Thymus (tissue), 14 donors: ENCODE measurements at places on chromosomes 3 and 15.

GRCh38 chr3:130915567-130916292, 21.8 kb downstream of the ATP2C1 start:
- H3K4me3 ChIP-seq = no peak overlapping the region
- DNase-seq = no peak
- H3K27me3 ChIP-seq = no peaks in the 10 kb centered on the region
- peaks cover 6% of the 10 kb centered on the region for H3K36me3 ChIP-seq
- no peaks in the 10 kb centered on the region for H3K4me1 ChIP-seq

DNA sequence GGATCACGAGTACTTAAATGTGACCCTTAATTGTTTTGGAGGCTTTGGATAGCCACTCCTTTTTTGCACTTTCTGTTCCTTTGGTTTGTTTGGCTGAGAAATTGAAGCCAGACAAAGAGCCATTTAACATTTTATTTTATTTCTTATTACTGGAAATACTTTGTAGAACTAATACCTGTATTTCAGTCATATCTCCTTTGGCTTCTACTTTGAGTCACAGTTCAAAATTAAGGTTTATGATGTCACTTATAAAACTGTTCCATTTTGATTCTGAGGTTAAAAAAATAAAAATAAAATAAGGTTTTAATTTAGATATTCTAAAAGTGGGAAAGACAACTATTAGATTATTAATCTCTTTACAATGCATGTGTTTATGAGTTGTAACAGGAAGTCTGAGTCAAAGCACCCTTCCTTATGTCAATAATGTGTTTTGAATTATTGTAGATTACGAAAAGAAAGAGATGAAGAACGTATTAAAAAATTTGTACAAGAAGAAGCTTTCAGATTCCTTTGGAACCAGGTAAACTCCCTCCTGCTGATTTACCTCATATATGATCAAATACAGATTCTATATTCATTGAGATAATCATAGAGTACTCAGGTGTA, 16.9 kb upstream of the NXPE3 start:
- H3K27ac ChIP-seq = no peak overlapping the region
- no peaks in the 10 kb centered on the region for H3K27me3 ChIP-seq
- DNase-seq = no peak

DNA sequence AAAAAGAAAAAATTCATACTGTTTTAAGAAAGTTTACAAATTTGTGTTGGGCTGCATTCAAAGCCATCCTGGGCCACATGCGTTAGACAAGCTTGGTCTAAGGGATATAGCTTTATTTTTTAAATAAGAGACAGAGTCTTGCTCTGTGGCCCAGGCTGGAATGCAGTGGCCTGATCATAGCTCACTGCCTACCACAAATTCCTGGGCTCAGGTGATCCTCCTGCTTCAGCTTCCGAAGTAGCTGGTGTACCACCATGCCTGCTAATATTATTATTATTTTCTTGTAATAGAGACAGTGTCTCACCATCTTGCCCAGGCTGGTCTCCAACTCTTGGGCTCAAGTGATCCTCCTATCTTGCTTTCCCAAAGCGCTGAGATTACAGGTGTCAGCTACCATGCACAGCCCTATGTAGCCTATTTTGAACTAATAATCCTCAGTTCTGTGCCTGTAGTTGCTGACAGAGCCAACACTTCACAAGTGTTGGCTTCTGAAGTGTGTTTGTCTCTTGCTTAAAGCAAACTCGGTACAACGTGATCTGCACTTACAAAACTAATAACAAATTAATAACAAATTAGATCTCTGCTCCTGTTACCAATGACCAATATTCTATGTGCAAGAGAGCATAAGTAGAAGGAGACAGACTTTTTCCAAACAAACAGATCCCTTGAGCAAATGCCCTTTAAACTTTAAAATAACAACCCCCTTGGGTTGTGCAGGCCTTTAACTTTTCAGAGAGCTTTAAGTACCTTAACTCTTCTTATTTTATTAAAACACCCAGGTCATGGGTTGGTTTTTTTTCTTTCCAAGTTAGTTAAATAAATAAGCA, 135.2 kb downstream of the VGLL4 start:
- H3K4me3 ChIP-seq = no peak overlapping the region
- H3K27ac ChIP-seq = no peak overlapping the region
- H3K27me3 ChIP-seq = no peaks in the 10 kb centered on the region
- H3K36me3 ChIP-seq = no peaks in the 10 kb centered on the region
- H3K4me1 ChIP-seq = peaks cover 18% of the 10 kb centered on the region

GRCh38 chr3:47852604-47853602, 50.0 kb downstream of the DHX30 start:
- no peak for DNase-seq
- no peak overlapping the region for H3K27ac ChIP-seq

DNA sequence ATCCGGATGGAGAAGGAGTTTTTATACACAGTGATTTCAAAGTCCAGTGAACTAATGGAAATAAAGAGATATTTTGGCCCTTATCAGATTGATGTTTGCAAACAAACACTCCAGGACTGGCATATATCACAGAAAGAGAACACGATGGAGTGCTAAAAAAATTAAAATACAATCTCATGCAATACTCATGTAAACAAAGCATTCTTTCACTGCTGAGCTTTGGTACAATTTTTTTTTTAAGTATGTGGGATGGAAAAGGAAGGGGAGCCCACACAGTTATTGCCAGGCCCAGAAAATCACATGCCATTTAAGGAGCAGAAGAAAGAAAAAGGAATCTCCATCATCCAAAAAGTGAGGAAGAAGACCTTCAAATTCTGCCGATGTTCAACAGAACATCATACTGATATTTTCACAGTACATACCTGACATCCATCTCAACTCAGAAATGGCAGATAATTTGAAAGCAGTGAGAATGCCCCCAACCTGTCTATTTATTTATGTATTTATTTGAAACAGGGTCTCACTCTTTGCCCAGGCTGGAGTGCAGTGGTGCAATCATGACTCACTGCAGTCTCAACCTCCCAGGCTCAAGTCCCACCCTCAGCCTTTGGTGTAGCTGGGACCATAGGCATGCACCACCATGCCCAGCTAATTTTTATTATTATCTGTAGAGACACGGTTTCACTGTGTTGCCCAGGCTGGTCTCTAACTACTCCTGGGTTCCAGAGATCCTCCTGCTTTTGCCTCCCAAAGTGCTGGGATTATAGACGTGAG, 107.5 kb upstream of the SLC2A2 start:
- no peak overlapping the region for H3K27ac ChIP-seq
- no peaks in the 10 kb centered on the region for H3K4me1 ChIP-seq
- H3K36me3 ChIP-seq = no peaks in the 10 kb centered on the region
- DNase-seq = no peak

DNA sequence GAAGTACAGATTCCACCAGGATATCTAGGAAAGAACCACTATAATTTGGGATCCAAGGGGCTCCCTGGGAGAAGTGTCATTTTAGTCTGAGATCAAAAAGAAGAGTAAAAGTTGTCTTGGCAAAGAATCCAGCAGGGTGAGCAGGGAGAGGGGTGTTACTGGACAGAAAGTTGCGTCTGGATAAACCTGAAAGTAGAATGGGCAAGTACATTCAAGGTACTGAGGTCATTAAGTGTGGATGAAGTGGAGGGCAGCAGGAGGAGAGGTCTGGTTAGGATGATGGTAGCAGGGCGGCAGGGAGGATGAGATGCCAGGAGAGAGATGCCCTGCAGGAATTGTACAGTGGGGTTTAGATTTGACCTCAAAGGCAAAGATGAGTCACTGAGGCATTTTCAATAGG, 253.3 kb downstream of the KLF13 start:
- H3K27me3 ChIP-seq = no peaks in the 10 kb centered on the region
- DNase-seq = no peak
- H3K4me1 ChIP-seq = no peaks in the 10 kb centered on the region
- H3K4me3 ChIP-seq = no peak overlapping the region

GRCh38 chr3:69094467-69095205, 9.9 kb downstream of the ARL6IP5 start:
- DNase-seq = no peak
- H3K36me3 ChIP-seq = peaks cover 11% of the 10 kb centered on the region
- H3K27me3 ChIP-seq = no peaks in the 10 kb centered on the region
- H3K27ac ChIP-seq = peak overlapping the region; percentile 66
- H3K4me3 ChIP-seq = no peak overlapping the region
- peaks cover 29% of the 10 kb centered on the region for H3K4me1 ChIP-seq

GRCh38 chr15:28900041-28900891, 14.5 kb downstream of the APBA2 start:
- no peak for DNase-seq
- no peaks in the 10 kb centered on the region for H3K27me3 ChIP-seq
- H3K4me1 ChIP-seq = peaks cover 6% of the 10 kb centered on the region
- H3K4me3 ChIP-seq = no peak overlapping the region

DNA sequence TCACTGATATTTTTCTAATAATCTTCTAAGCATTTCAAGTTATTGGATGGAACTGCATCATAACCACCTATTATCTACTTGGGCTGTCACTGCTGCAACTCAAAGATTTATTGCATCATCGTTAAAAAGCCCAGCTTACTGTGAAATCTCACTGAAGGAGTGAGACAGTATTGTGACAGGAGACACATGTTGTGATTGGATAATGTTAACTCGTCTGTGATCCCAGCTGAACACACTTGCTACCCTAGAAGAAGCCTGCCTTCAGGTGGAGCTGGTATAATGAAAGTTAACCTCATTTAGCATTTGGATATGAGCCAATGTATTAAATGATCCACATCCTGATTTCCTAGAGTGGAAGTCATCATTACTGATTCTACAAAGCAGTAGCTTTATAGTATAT, 138.1 kb downstream of the MAP2K5 start:
- no peak overlapping the region for H3K27ac ChIP-seq
- no peaks in the 10 kb centered on the region for H3K27me3 ChIP-seq
- no peak for DNase-seq
- H3K36me3 ChIP-seq = peaks cover 4% of the 10 kb centered on the region
- H3K4me1 ChIP-seq = no peaks in the 10 kb centered on the region

GRCh38 chr3:111351334-111351733, 190.7 kb upstream of the CD96 start:
- no peaks in the 10 kb centered on the region for H3K36me3 ChIP-seq
- no peak overlapping the region for H3K4me3 ChIP-seq
- DNase-seq = no peak
- no peaks in the 10 kb centered on the region for H3K27me3 ChIP-seq
- no peaks in the 10 kb centered on the region for H3K4me1 ChIP-seq
- no peak overlapping the region for H3K27ac ChIP-seq

- no peak overlapping the region for H3K4me3 ChIP-seq
- no peak for DNase-seq
- no peaks in the 10 kb centered on the region for H3K36me3 ChIP-seq
- H3K4me1 ChIP-seq = no peaks in the 10 kb centered on the region
Observed at GRCh38 chr3:117434661-117435412, 725.3 kb downstream of the TUSC7 start.

DNA sequence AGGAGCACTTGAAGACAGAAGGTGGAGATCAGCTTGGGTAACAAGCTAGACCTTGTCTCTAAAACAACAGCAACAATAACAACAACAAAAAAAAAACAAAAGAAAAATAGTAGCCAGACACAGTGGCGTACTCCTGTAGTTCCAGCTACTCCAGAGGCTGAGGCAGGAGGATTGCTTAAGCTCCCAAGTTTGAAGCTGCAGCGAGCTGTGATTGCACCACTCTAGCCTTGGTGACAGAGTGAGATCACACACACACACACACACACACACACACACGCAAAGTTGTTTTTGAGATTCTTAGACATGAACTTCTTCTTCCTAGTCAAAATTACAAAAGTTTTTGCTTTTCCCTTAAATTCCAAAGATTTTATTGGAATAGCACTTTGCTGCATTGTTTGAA, 93.0 kb upstream of the IGSF10 start:
- H3K4me3 ChIP-seq = no peak overlapping the region
- H3K27ac ChIP-seq = no peak overlapping the region
- no peak for DNase-seq
- no peaks in the 10 kb centered on the region for H3K4me1 ChIP-seq
- H3K27me3 ChIP-seq = no peaks in the 10 kb centered on the region
- H3K36me3 ChIP-seq = no peaks in the 10 kb centered on the region

DNA sequence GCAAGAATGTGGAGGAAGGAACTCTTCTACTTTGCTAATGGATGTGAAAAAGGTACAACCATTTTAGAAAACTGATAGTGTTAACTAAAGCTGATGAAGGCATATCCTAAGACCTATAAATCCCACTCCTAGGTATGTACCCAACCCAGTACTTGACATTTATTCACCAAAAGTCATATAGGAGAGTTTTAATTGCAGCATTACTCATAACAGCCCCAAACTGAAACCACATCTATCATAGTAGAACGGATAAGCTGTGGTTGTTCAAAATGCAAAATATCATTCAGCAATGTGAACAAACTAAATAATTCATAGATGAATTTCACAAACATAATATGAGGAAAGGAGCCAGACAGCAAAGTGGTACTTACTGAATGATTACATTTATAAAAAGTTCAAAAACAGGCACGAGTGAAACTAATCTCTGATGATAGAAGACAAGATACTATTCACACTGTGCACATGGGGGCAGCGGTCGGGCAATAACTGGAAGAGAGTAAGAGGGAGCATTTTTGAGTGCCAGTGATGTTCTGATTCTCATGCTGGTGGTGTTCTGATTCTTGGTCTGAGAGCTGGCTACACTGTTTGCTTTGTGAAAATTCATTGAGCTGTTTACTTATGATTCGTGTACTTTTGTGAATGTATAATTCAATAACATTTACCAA, 34.3 kb downstream of the GOLIM4 start:
- H3K4me3 ChIP-seq = no peak overlapping the region
- no peaks in the 10 kb centered on the region for H3K27me3 ChIP-seq
- no peaks in the 10 kb centered on the region for H3K36me3 ChIP-seq
- no peak overlapping the region for H3K27ac ChIP-seq

- DNase-seq = no peak
- no peak overlapping the region for H3K4me3 ChIP-seq
- no peak overlapping the region for H3K27ac ChIP-seq
- no peaks in the 10 kb centered on the region for H3K4me1 ChIP-seq
- H3K36me3 ChIP-seq = no peaks in the 10 kb centered on the region
Observed at GRCh38 chr3:163644172-163644571, 1434.1 kb downstream of the SI start.

GRCh38 chr3:108300103-108300849, 3.9 kb downstream of the HHLA2 start:
- DNase-seq = no peak
- H3K4me1 ChIP-seq = no peaks in the 10 kb centered on the region
- no peak overlapping the region for H3K4me3 ChIP-seq
- no peaks in the 10 kb centered on the region for H3K36me3 ChIP-seq
- no peak overlapping the region for H3K27ac ChIP-seq

DNA sequence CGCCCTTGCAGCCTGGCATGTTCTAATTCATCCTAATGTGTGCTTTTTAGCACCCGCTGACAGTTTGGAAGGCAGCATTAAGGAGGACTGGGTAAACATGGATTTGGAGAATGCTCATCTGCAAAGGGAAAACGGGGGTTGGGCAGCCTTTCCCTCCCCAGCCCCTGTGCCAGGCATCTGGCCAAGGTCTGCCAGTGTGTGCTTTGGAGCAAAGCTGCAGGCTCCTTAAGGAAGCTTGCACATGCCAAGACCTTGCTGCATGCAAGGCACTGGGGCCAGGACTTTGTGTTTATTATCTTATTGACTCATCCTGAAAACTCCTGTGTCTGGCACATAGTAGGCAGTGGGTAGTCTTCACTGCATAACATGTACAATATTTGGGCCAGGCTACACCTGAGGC, 20.1 kb downstream of the FAM3D start:
- no peak for DNase-seq
- no peak overlapping the region for H3K27ac ChIP-seq
- no peak overlapping the region for H3K4me3 ChIP-seq
- no peaks in the 10 kb centered on the region for H3K36me3 ChIP-seq

- no peaks in the 10 kb centered on the region for H3K36me3 ChIP-seq
- H3K4me1 ChIP-seq = no peaks in the 10 kb centered on the region
- H3K27me3 ChIP-seq = no peaks in the 10 kb centered on the region
Observed at GRCh38 chr15:62219799-62220198, 54.7 kb upstream of the C2CD4B start.
